ENCODE measurements at places on chromosomes 7 and 10. TPM values are rescaled to one million over a fixed set of nuclear protein-coding genes. Genes with fewer than 3 reads are reported as not detected.

DNA sequence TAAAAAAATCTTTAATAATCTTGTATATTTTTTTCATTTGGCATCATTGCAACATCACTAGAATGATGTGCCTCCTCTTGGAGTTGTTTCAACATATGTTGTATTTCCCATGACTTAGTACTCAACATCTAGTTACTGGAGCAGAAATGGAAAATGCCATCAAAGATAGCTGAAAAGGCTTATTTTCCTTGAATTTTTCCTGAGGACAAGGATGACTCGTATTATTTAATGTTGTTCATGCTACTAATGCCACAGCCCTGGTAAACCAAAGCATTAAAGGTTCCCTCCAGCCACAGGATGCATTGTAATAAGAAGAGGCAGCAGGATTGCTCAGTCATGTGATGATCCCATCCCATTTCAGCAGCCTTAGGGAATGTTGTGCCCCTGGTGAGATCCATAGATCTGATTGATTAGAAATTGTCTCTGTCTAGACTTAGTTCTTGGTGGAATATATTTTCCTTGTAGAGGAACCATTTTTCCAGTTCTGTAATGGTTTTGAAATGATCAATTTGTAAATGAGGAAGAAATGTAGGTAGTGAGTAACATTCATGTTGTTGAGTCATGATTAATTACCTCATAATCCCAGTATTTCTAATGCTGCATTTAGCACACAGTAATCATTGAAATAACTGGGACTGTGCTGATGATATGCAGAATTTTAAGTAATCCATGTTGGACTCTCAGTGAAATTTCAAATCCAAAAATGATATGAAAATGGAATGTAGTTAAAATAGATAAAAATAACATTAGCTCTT is 91.3 kb upstream of the SMIM30 start:
- no peak overlapping the region for H3K4me3 ChIP-seq
- no peak overlapping the region for H3K27ac ChIP-seq
- no peak for DNase-seq
- H3K36me3 ChIP-seq: no peaks in the 10 kb centered on the region
- H3K4me1 ChIP-seq: no peaks in the 10 kb centered on the region

DNA sequence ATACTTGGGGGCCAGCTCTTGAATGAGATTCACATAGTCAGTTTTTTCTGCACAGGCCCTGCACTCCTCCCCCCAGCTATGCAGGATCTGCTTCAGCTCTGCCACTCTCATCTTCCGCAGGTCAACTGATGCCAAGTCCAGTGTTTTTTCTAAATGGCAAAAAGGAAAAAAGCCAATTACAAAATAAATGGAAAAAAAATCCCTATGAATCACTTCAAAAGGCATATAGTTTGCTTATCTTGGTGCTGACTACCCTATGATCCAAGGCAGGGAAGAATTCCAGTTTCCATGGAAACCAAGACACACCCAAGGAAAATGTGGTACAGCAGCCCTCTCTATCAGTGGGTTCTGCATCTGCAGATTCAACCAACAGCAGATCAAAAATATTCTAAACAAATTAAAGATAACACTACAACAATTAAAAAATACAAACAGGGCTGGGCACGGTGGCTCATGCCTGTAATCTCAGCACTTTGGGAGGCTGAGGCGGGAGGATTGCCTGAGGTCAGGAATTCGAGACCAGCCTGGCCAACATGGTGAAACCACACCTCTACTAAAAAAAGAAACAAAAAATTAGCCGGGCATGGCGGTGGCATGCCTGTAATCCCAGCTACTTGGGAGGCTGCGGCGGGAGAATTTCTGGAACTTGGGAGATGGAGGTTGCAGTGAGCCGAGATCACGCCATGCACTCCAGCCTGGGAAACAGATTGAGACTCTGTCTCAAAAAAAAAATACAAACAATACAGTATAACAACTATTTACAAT is 17.6 kb downstream of the CDNF start:
- DNase-seq: no peak
- H3K4me3 ChIP-seq: no peak overlapping the region
- no peaks in the 10 kb centered on the region for H3K27me3 ChIP-seq
- H3K4me1 ChIP-seq: no peaks in the 10 kb centered on the region

The C7orf33 gene
- total RNA-seq: not detected

GRCh38 chr7:98000356-98000755 is 10.4 kb upstream of the OCM2 start:
- no peaks in the 10 kb centered on the region for H3K36me3 ChIP-seq
- H3K27ac ChIP-seq: no peak overlapping the region
- no peak for DNase-seq
- H3K27me3 ChIP-seq: no peaks in the 10 kb centered on the region
- no peak overlapping the region for H3K4me3 ChIP-seq
- H3K4me1 ChIP-seq: no peaks in the 10 kb centered on the region

DNA sequence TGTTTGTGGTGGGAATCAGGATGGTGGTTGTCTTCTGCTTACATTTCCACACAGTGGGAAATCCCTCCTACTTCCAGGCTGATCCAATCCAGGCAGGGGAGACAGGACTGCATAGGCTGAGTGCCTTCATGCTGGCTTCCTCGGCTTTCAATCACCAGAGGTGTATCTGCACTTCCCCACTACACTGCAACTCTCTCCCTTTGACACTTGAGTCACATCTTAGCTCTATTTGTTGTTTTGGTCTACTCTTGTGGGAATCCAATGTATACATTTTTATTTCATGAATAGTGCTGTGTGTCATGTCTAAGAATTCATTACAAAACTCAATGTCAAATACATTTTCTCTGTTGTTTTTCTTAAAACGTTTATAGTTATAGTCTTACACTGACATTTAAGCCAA is 735.6 kb downstream of the XPNPEP1 start:
- DNase-seq: no peak
- no peaks in the 10 kb centered on the region for H3K27me3 ChIP-seq
- H3K36me3 ChIP-seq: no peaks in the 10 kb centered on the region
- H3K27ac ChIP-seq: no peak overlapping the region
- no peak overlapping the region for H3K4me3 ChIP-seq

GRCh38 chr10:100858747-100859483 is 53.8 kb upstream of the SLF2 start:
- H3K27ac ChIP-seq: no peak overlapping the region
- H3K4me3 ChIP-seq: no peak overlapping the region
- no peak for DNase-seq
- no peaks in the 10 kb centered on the region for H3K4me1 ChIP-seq
- H3K36me3 ChIP-seq: no peaks in the 10 kb centered on the region

- H3K27ac ChIP-seq: no peak overlapping the region
- peaks cover 10% of the 10 kb centered on the region for H3K4me1 ChIP-seq
- no peak for DNase-seq
- no peaks in the 10 kb centered on the region for H3K36me3 ChIP-seq
Measured at GRCh38 chr7:18547509-18548187, 52.1 kb downstream of the HDAC9 start.

The EPHB6 gene
- total RNA-seq: 16.0 TPM

The OPN1SW gene
- total RNA-seq: not detected

DNA sequence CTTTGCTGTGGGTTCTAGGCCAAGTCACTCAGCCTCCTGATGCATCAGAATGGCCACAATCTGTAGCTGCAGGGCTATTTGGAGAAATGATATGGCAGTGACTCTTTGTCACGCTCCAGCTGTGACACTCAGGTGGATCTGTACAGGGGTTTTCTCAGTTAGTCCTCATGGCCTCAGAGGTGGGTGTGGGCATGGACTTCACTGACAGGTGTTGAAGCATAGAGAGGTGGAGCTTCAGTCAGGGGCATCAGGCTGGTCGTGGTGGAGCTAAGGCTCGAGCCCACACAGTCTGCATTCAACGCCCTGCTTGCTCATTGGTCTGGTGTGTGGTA is 21.2 kb downstream of the PALD1 start:
- H3K4me1 ChIP-seq: peaks cover 34% of the 10 kb centered on the region
- no peaks in the 10 kb centered on the region for H3K27me3 ChIP-seq
- H3K27ac ChIP-seq: no peak overlapping the region

DNA sequence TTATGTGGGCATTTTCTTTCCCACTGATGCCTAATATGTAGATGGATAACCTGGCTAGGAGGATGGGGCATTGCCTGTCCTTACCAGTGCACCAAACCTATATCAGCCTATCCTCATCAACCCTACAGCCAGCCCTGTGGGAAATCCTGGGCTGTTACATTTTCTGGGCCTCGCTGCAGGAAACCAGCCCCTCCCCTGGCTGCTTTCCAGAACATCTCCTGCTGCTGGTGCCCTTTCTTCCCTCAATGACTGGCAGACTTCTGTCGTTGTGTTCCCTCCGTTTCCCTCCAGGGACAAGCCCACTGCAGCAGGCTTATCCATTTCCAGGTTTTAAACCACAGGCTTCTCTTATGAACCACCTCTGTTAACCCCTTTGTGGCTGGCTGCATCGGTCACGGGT is 486.1 kb upstream of the COBL start:
- no peak overlapping the region for H3K4me3 ChIP-seq
- no peaks in the 10 kb centered on the region for H3K36me3 ChIP-seq
- no peaks in the 10 kb centered on the region for H3K27me3 ChIP-seq
- DNase-seq: no peak
- no peak overlapping the region for H3K27ac ChIP-seq
- H3K4me1 ChIP-seq: no peaks in the 10 kb centered on the region

- DNase-seq: no peak
- no peaks in the 10 kb centered on the region for H3K27me3 ChIP-seq
- H3K27ac ChIP-seq: no peak overlapping the region
- no peak overlapping the region for H3K4me3 ChIP-seq
- H3K36me3 ChIP-seq: no peaks in the 10 kb centered on the region
Measured at GRCh38 chr7:70218006-70218405, 619.7 kb downstream of the AUTS2 start.

The CUBN gene
- 38.5 TPM for total RNA-seq

GRCh38 chr10:98115031-98115787 is 19.2 kb upstream of the R3HCC1L start:
- H3K4me1 ChIP-seq: no peaks in the 10 kb centered on the region
- no peak overlapping the region for H3K27ac ChIP-seq
- no peak overlapping the region for H3K4me3 ChIP-seq
- no peak for DNase-seq
- no peaks in the 10 kb centered on the region for H3K36me3 ChIP-seq

- no peak for DNase-seq
- H3K4me1 ChIP-seq: no peaks in the 10 kb centered on the region
- no peak overlapping the region for H3K4me3 ChIP-seq
- H3K36me3 ChIP-seq: no peaks in the 10 kb centered on the region
- H3K27ac ChIP-seq: no peak overlapping the region
- H3K27me3 ChIP-seq: no peaks in the 10 kb centered on the region
Measured at GRCh38 chr7:43851805-43852204, 17.5 kb downstream of the MRPS24 start.

GRCh38 chr10:15783941-15784636 is 64.4 kb upstream of the ITGA8 start:
- no peaks in the 10 kb centered on the region for H3K4me1 ChIP-seq
- no peaks in the 10 kb centered on the region for H3K36me3 ChIP-seq
- no peak overlapping the region for H3K4me3 ChIP-seq

DNA sequence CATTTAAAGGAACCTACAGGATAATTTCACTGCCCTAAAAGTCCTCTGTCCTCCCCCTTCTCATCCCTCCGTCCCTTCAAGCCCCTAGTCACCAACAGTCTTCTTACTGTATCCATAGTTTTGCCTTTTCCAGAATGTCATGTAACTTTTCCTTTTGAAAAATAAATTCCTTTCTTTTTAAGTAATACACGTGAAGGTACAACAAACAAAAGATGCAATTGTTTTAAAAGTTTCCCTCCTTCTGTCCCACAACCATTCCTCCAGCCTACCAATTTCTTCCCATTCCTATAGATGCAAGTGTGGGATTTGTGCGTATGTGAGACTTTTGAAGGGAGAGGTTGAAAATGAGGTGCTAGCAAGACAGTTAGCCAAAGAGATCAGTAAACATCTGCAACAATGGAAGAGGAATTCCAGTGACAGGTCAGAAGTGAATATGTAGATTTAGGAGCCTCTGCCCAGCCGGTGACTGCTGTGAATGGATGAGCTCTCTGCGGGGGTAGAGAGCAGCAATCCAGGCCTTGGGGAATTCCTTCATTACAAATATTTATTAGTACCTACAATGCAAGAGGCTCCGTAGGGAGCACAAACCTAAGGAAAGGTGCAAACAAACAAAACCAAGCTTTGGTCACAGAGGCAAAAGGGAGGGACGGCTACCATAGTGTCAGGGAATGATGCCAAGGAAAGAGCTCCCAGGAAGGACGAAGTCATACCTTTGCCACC is 243.6 kb downstream of the SKIDA1 start:
- DNase-seq: no peak
- H3K27me3 ChIP-seq: no peaks in the 10 kb centered on the region
- H3K4me3 ChIP-seq: no peak overlapping the region
- no peaks in the 10 kb centered on the region for H3K36me3 ChIP-seq
- H3K4me1 ChIP-seq: no peaks in the 10 kb centered on the region

GRCh38 chr10:45470098-45471012 is 96.3 kb downstream of the ALOX5 start:
- no peaks in the 10 kb centered on the region for H3K27me3 ChIP-seq
- no peaks in the 10 kb centered on the region for H3K36me3 ChIP-seq
- H3K4me1 ChIP-seq: peaks cover 54% of the 10 kb centered on the region
- H3K27ac ChIP-seq: peak overlapping the region; percentile 29
- no peak overlapping the region for H3K4me3 ChIP-seq
- no peak for DNase-seq

GRCh38 chr10:69481811-69482524 is 30.7 kb downstream of the TSPAN15 start:
- peaks cover 37% of the 10 kb centered on the region for H3K4me1 ChIP-seq
- no peak overlapping the region for H3K27ac ChIP-seq
- H3K36me3 ChIP-seq: no peaks in the 10 kb centered on the region
- H3K4me3 ChIP-seq: no peak overlapping the region
